Activated CD4-positive, alpha-beta T cell treated with anti-CD3 and anti-CD28 coated beads, Interleukin-2, amount 10 ng/mL, durations not matched to agents 7 days and 5 days (primary cell): ENCODE measurements at places on chromosomes 12 and 14. TPM values are rescaled to one million over a fixed set of nuclear protein-coding genes. Genes with fewer than 3 reads are reported as not detected.

DNA sequence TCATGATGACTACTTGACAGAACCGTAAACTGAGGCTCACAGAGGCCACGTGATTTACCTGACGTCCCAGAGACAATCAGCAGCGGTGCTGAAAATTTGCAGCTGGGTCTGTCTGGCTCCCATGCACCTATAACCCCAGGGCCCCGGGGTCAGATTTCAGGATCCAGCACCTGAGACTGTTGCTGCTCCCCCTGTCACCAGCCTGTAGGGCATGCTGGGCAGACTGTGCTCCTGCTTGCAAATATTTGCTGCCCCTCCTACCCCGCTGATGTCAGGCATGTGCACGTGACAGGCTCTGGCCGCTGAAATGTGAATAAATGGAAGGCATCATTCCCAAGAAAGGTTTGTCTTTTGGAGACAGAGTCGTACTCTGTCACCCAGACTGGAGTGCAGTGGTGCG is 6.0 kb downstream of the MMAB start:
- DNase-seq = no peak

DNA sequence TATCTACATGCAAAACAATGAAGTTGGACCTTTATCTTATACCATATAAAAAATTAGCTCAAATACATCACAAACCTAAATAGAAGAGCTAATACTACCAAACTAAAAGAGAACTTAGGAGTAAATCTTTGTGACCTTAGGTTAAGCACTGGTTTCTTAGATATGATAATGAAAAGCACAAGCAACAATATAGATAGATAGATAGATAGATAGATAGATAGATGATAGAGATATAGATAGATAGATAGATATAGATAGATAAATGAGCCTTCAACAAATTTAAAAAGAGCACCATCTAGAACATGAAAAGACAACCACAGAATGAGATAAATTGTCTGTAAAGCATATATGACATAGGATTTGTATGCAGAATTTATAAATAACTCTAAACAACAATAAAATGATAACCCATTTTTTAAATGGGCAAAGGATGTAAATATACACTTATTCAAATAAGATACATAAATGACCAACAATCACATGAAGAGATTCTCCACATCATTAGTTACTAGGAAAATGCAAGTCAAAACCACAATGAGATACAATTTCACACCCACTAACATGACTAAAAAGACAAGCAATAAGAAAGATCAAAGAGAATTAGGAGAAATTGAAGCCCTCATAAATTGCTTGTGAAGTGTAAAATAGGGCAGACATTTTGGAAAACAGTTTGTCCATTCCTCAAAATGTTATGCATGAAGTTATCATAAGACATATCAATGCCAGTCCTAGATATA is 293.7 kb downstream of the BTG1 start:
- no peak for DNase-seq

GRCh38 chr14:104898870-104899510 is 25.7 kb upstream of the PLD4 start:
- DNase-seq = no peak

DNA sequence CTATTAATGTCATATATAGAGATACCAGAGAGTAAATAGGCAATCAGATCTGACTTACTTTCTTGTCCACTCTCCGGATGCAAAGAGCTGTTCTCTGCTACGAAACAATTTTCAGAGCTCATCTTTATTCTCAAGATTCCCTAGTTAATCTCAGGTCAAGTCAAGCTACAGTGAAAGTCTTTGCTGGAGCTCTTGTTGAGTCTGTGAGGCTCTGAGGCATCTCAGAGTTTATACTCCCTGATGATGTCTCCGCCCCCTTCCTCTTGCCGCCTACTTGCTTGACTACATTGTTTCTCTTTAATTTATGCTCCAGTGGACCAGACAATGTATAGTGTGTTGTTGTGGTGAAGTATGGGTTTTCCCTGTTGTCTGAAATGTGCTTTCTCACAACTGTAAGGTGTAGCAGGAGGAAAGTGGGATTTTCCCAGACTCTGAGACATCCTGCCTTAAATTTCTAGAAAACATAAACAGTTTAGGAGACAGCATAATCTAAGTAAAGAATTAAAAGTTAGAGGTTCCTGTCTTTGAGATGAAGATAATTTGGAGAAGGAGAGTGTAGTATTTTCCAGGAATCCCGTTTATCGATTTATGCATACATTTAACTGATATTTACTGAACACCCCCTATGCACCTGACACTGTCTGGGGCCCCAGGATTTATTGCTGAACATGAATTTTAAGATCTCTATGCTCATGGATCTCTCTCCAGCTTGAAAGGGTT is at the start of gene CD69:
TSS of gene CD69 (minus strand) at position 203 of the 720 bp plus-strand sequence. CDS start at position 122, 81 bp downstream.
- peak; percentile 91 for DNase-seq

The DNAJC22 gene
- total RNA-seq = not detected

The MSRB3 gene
- not detected for total RNA-seq
